PC-9 (cell line): ENCODE measurements at places on chromosomes 1 and 21. TPM values are rescaled to one million over a fixed set of nuclear protein-coding genes. Genes with fewer than 3 reads are reported as not detected.

Gene SPAG17
- not detected in 2 replicates for total RNA-seq

Gene CLDN17
- total RNA-seq: not detected in 2 replicates

DNA sequence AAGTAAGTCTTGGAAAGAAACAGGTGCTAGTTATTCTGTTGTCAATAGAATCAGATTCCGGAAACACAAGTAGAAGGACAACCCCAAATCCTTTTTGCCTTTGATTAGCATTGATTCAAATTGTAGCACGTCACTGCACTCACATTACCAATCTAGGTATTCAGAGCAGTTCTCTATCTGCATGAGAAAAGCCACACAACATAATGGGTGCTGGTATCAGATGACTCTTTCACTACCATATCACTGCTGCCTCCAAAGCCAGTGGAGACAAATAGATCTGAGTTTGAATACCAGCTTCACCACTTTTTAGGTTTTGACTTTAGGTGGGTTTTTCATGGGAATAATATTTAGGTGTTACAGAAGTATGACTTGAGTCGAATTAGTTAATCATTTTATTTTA lies 38.9 kb downstream of the RTCA start:
- DNase-seq: no peak

DNA sequence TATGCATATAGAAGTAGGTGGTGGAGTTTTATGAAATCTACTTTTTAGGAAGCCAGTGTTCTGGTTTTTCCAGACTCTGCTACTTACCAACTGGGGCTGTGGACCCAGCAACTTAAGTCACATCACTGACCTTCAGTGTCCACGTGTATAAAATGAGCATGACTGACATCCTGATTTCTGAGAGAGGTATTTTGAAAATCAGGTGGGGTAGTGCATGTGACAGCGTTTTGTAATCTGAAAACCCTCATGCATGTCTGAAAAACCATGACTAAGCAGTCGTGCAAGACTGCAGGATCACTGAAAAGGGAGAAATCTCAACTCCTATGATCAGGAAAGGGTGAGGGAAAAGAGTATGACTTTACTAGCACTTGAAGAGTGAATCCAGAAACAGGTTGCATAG lies 26.1 kb downstream of the CR1L start:
- DNase-seq: no peak

DNA sequence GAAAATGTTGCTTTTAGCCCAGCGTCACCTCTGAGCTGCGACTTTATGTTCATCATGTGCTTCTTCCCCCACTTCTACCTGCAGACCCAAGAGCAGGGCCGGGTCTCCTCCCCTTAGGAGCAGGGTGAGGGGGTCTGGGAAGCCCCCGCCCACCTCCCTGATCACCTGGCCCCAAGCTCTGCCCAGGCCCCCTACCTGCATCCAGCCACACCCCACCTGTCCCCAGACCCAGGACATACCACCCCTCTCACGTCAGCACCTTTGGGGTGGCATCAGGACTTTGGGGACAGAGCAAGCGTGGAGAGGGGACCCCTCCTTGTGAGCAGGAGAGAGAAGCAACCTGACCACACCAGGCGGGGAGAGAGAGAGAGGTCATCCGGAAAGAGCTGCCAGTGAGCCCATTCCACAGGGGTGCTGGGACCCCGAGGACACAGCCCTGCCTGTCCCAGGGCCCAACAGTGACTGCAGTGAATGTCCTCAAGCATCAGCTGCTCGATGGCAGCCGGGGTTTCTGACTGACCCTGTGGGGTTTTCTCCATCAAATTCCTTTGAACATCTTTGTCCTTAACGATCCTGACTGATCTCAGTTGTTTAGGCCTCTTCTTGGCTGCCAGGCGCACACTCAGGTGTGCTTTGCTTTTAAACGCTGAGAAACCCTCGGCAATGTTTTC lies 42.8 kb upstream of the COL18A1 start:
- DNase-seq: no peak

DNA sequence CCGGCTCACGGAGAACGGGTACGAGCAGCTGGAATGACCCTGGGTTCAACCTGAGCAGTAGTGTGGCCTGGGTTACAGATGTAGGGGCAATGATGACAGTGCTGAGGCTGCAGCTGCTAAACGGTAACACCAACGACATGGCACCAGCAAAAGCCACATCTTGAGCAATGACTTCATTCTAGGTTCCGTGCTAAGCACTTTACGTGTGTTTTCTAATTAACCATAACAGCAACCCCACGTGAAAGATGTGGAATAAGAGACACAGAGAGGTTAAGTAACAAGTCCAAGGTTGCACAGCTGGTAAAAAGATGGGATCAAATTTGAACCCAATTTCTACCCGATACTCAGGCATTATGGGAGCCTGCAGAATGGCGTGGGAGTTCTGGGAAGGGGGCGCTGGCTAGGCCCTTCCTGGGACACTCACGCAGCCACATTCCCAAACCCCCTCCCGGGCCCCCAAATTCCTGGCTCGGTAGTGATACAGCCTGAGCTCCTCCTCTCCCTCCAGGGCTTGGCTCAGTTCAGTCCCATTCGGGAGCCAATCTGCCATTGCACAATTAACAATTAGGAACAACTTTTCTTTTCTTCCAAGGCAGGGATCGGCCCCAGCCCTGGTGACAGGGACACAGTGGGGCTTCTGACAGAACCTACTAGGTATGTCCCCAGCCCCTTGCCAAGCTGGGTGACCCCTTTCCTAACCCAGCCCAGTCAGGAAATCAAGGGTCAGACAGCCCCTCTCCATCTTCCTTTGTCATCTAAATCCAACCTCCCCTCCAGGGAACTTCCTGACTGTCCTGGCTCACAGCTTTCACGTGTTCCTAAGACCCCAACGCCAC lies 23.8 kb upstream of the ECE1 start:
- DNase-seq: no peak

GRCh38 chr1:93021539-93022134 lies 57.4 kb upstream of the MTF2 start:
- DNase-seq: peak; percentile 56
